ENCODE measurements at places on chromosomes 12 and 14. TPM values are rescaled to one million over a fixed set of nuclear protein-coding genes. Genes with fewer than 3 reads are reported as not detected.

The PIK3C2G gene
- 0.18 TPM for total RNA-seq

The VRTN gene
- not detected for total RNA-seq

The NTF3 gene
- total RNA-seq, result 2.2 TPM

The MTERF2 gene
- total RNA-seq, result 25.2 TPM

The TEX22 gene
- 0.49 TPM for total RNA-seq

The EMP1 gene
- 70.0 TPM for total RNA-seq

The SIRT4 gene
- total RNA-seq, result 6.3 TPM

The GUCY2C gene
- total RNA-seq, result not detected

The WNT5B gene
- 38.8 TPM for total RNA-seq

The KDM5A gene
- total RNA-seq, result 36.8 TPM

The CMKLR1 gene
- 3.0 TPM for total RNA-seq

The OAS3 gene
- total RNA-seq, result 4.7 TPM

The OVCH1 gene
- 0.35 TPM for total RNA-seq

The IAPP gene
- not detected for total RNA-seq

The KRT71 gene
- not detected for total RNA-seq

The KRT8 gene
- 1.1 TPM for total RNA-seq

The SLC38A6 gene
- total RNA-seq, result 20.0 TPM

All from muscle of leg (tissue), 16 donors.